IMR-90 (cell line): ENCODE measurements at places on chromosomes 7 and 10.
A peak's percentile ranks its signal among the peaks of the same experiment; 100 is the strongest.

GRCh38 chr7:55132890-55133551 is 114.2 kb downstream of the EGFR start:
- DNase-seq, result peak; percentile 100

DNA sequence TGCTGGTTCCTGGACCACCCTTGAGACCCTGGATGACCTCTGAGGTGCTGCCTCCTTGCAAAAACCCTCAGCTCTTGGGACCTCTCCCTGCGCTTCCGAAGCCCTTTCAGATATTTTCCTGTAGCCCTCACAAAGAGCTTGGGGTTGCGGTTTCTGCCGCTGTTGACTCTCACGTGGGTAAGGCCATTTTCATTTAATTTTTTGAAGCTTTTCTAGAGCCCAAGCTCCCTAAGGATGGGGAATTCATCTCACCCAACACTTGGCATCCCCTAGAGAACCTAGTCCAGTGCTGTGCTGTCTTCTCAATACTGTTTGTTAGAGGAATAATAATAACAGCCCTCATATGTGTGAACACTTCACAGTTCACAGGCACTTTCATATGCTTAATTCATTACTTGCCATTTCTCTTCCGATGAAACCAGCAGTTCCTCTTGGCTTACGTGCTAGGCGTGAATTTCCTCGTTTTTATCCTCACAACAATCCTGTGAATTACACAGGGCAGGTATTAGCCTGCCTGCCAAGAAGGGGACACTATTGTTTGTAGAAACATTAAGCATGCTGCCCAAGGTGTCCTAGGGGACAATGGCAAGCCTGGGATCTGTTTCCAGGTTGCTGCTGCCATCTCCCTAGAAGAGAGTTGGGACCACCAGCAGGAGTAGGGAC is 71.6 kb upstream of the CTBP2 start:
- no peak for DNase-seq

GRCh38 chr10:96794836-96795733 is 37.0 kb upstream of the LCOR start:
- DNase-seq, result no peak

- peak; percentile 97 for DNase-seq
Observed at GRCh38 chr7:55130395-55131141, 111.8 kb downstream of the EGFR start.

DNA sequence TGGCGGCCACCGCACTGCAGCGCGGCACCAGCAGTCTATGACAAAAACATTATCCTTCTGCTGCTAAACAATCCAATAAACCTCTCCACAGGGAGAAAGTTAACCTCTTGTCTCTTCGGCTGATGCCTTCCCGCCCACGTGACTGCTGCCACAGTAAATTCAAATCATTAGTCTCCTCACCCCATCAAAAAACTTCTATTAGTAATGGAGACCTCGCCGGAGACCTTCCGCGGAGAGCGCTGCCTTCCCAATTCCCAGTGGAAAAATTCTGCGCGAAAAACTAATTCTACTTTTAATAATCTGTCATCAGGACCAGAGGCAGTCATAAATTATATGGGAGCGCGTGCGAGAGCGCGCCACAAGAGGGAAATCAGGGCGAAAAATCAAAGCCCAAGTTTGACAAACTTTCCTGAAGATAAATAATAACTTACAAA is 90.0 kb upstream of the PAX2 start:
- no peak for DNase-seq

DNA sequence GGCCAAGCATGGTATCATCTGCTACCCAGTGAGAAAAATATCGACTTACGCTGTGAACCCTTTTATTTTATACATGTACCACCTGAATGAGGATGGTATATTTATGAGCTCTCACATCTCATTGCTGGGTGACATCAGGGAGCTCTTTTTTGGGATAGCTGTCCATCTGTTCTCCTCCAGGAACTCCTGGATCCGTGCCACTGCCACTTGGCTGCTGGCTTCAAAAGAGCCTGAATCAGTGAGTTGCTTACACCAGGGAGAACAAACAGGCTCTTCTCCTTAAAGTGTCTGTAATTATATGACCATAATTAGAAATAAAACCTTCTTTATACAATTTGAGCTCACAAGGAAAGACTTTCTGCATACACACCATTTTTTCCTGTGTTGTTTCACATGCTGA is 106.2 kb downstream of the KAT6B start:
- DNase-seq, result no peak
